Left ventricle myocardium inferior (tissue), 1 donor: ENCODE measurements at places on chromosomes 1 and 21.

GRCh38 chr1:240683576-240683975, 71.6 kb upstream of the GREM2 start:
- DNase-seq, result no peak

DNA sequence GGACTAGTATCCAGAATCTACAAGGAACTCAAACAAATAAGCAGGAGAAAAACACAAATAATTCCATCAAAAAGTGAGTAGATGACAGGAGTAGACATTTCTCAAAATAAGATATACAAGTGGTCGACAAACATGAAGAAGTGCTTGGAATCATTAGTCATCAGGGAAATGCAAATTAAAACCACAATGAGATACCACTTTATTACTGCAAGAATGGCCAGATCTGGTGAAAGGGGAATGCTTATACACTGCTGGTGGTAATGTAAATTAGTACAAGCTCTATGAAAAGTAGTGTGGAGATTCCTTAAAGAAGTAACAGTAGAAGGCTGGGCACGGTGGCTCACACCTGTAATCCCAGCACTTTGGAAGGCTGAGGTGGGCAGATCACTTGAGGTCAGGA, 73.8 kb downstream of the POU2F1 start:
- no peak for DNase-seq

DNA sequence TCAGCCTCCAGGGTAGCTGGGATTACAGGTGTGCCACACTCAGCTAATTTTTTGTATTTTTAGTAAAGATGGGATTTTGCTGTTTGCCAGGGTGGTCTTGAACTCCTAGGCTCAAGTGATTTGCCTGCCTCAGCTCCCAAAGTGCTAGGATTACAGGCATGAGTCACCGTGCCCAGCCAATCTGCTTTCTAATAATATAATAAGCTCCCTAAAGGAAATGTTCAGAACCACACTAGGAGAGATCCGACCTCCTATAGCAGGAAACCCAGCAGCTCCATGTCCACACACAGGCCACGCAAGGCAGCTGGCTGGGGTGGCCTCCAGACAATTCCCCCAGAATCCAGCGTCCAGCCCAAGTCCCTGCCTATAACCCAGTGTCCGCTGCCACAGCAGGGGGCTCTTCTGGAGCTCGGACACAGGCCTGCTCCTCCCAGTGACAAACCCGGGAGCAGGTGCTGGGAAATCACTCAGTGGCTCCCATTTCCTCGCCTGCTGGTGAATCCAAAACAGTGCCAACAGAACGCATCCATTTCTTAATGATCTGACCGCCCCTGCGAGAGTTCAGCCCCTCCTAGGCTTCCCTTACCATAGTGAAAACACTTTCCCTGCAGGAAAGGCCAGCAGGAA, 7.5 kb downstream of the RIPK4 start:
- no peak for DNase-seq

GRCh38 chr21:45302082-45303061, 14.7 kb upstream of the POFUT2 start:
- peak; percentile 85 for DNase-seq

- DNase-seq, result no peak
These were observed 27.2 kb upstream of the KIAA0040 start for GRCh38 chr1:175219774-175220173.

GRCh38 chr1:107879927-107880326, 85.1 kb downstream of the VAV3 start:
- DNase-seq, result no peak

GRCh38 chr1:203544978-203545816, 51.2 kb downstream of the OPTC start:
- DNase-seq, result no peak

- DNase-seq, result no peak
These were observed 150.3 kb upstream of the IRF2BP2 start for GRCh38 chr1:234760303-234760723.

GRCh38 chr21:26707246-26707645, 134.2 kb upstream of the CYYR1 start:
- no peak for DNase-seq

DNA sequence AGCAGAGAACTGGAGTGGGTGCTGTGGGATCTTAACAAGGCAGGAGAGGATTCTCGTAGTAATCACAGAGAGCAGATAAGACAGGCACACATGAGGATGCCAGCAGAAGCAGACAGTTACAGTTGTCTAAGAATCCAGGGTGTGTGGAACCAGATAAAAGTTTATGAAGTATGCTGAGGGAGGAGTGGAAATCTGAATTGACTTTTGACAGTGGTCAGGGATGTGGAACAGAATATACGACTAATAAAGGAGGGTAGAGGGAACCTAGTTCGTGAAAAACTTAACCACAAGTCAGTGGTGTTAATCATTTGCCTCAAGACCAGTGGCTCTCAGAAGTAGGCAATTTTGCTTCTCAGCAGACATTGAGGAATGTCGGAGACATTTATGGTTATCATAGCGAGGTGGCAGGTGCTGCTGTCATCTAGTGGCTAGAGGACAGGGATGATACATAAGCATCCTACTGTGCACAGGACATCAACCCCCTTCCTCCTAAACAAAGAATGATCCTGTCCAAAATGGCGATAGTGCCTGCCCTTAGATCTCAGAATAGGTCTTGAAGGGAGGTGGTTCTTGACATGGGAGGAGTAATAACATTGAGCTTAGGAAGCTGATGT, 3.0 kb downstream of the LRRC8D start:
- DNase-seq, result no peak

GRCh38 chr1:51919684-51920083, 41.2 kb upstream of the NRDC start:
- no peak for DNase-seq
